ENCODE measurements at places on chromosomes 16 and 17.

DNA sequence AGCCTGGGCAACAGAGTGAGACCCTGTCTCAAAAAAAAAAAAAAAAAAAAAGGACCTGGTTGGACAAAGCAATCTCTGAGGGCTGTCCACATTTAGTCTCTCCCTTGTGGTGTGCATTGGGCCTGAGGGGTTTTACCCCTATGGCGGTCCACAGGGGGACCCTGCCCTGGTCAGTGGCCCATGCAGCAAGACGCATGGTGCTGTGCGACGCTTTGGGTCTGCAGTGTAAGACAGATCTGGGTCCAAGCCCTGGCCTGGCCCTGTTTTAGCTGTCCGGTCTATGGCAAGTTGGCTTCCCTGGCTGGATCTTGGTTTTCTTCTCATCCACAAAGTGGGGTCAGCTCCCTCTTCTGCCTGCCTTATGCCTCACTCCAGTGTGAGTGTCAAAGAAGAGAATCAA is 123.2 kb upstream of the NLRP1 start:
- no peak for DNase-seq

DNA sequence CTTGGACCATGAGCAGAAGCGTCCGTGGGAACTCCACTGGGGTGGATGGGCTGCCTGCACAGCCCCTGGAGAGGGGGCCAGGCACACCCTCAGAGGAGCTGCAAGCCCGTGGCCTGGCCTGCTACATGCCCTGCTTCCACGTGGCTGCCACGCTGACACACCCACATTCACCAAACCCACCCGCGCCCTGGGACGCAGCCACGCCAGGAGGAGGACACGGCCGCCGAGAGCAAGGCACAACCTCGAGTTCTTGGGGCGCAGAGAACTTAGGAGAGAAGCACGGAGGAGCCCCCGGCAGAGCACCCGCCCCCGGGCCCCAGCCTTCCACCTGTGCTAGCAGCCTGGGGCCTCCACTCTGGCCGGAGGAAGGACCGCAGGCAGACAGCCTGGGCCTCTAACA is 18.8 kb downstream of the CASKIN1 start:
- no peak for DNase-seq

- DNase-seq, result no peak
Observed at GRCh38 chr17:35795007-35795870, at the start of gene MMP28. MMP28 (minus strand) TSS chr17:35795641; CDS start chr17:35795377, 264 bp downstream.

DNA sequence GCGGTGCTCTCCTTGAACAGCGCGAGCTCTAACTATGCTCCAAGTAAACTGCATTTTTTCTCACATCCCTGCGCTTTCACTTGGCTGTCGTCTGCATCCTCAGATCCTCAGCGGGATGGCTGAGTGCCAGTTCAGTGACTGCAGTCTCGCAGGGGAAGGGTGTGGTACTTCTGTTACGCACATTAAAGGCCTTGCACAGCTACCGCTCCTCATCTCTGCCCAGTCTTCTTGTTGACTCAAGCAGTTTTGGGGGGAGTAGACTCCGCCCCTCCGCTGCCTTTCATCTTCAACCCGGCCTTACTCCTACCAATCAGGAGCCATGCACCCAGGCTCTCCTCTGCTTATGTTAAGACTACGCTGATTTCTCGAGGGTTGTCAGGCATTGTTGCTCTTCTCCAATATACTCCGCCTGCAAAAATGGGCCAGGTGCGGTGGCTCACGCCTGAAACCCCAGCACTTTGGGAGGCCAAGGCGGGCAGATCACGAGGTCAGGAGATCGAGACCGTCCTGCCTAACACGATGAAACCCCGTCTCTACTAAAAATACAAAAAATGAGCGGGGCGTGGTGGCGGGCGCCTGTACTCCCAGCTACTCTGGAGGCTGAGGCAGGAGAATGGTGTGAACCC is 10.0 kb downstream of the ATP5PD start:
- DNase-seq, result no peak

DNA sequence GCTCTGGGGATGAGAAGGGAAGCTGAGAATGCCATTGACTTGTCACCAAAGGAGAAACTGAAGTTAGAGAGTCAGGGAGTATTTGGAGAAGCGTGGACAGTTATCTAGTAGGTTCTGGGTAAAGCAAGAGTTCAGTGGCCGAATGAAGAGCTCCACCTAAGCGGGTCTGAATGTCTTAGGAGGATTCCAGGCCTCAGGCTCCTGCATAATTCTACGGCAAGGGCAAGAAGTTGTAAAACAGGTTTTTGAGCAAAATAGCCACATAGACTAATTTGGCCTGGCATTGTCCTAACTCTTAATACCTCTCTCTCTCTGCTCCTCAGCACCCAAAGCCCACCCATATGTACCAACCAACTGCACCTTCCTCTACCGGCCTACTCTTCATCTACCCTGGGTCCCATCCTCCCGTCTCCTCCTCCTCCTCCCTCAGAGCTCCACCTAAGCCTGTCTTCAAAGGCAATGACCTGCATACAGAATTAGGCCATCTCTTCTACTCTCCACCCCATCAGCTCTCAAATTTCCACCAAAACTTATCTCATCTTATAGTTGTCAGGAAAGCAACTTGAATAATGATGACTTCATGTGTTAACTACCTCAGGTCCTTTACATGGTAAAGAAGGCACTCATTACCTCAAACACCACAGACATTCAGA is 42.0 kb upstream of the KCNJ2 start:
- DNase-seq, result no peak

DNA sequence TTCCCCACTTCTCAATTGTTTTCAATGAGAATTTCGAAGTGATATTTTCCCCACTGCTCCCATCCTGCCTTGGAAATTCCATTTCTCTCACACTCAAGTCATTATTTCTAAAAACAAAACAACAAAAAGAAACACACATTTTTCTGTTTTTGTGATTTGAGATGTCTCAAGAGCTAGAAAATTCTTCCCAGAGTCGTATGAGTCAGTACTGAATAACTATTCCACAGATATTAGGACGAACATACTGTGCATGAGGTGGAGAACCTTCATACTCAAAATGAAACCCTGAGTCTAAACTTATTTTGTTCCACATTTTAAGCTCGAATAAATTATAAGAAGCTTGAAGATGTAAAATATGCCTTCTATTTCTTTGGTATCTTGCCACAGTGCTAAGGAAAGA is 204.6 kb downstream of the SLC39A11 start:
- DNase-seq, result no peak

GRCh38 chr17:64066716-64067115 is 46.3 kb upstream of the ICAM2 start:
- DNase-seq, result no peak

DNA sequence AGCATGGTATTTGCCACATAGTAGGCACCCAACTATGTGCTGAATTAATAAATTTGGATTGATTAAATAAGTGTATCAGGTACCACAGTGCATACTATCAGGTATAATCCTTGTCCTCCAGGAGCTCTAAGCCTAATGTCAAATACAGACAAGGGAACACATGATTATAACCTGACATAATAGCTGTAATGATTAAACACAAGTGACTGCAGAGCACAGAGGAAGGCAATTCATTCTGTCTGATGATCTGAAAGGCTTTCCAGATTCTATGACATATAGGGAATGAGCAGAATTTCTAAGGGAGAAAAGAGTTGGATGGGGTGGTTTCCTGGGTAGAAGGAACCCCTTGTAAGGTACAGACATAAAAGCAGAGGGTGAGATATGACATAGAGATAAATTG is 273.5 kb downstream of the KIF2B start:
- DNase-seq, result no peak

DNA sequence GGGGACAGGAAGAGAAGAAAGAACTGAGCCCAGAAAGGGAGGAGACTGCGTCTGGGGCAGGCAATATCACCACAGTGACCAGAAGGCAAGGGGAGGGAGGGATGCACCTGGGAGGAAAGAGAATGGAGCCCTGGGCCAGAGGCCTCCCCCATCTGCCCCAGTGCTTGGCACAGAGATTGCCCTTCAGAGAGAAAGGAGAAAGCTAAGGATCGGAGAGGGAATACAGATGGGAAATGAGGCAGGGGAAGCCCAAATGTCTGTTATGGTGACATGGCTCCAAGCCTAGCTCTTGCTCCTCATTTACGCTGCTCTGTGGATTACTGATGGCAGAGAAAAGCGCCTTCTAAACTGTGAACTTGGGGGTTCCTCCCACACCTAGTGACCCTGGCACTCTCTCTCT is 47.2 kb downstream of the PIPOX start:
- no peak for DNase-seq

DNA sequence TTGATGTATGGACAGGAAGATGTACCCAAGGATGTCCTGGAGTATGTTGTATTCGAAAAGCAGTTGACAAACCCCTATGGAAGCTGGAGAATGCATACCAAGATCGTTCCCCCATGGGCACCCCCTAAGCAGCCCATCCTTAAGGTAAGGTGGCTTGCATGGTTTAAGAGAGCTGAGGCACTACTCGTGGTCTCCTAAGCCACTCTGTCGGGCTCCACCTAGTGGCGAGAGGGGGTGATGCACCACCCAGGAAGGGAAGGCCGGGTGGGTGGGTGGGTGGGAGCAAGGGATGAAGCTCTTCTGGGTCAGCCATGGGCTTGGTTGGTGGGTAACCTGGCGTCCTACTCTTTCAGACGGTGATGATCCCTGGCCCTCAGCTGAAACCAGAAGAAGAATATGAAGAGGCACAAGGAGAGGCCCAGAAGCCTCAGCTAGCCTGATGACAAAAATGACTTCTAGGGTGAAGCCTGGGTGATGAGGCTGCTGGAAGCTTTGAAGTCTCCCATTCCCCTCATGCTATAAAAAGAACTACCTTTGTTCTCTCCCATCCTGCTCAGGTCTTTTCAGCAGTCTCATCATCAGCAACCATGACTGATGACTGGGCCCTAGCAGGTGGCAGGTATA is 21.5 kb downstream of the GPR179 start:
- peak; percentile 67 for DNase-seq

DNA sequence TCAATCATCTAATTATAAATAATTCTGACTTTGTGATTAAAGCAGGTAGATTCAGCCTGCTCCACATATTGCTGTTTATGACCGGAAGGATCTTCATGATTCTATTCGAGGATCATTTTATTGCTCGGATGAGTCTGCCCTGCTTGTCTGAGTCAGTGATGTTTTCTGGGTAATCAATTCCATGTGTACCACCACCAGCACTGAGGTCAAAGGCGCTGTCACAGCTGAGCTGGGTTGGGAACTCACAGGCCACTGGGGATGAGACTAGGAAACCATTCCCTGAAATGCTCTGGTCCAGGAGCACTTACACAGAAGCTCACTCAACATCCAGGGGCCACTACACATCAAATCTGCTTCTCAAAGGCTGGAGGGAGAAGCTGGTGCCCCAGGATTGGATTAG is 30.4 kb upstream of the ERN1 start:
- DNase-seq, result no peak

DNA sequence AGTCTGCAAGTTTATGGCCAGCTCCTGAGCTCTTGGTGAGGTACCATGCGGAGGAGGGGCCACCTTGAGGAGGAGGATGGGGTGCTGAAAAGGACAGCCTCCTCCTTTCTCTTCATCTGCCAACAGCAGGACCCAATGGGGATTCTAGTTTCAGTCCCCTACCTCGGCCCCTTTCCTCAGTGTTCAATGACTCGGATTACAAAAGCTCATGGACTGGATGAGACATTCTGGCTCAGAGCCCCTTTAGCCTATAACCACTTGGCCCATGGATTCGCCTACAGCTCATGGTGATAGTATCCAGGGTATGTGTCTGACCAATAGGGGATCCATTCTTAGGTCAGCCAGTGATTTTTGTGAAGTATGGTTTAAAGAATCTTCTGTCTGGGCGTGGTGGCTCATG is 8.5 kb upstream of the PIK3R6 start:
- DNase-seq, result no peak

DNA sequence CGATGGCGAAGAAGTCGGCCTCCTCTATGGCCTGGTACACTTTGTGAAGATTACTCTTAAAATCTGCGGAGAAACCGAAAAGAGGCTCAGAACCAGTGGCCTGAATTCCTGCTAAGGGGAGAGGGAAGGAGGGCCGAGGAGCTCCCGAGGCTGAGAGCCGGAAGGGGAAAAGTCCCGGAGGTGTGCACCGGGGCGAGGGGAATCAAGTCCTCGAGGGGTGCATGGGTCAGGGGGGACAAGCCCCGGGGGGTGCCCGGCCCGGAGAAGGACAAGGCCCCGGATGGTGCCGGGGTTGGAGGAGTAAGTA is 495 bp downstream of the PARN start:
- DNase-seq, result peak; percentile 15

- peak; percentile 92 for DNase-seq
Observed at GRCh38 chr17:72122765-72123529, 2.1 kb downstream of the SOX9 start.

DNA sequence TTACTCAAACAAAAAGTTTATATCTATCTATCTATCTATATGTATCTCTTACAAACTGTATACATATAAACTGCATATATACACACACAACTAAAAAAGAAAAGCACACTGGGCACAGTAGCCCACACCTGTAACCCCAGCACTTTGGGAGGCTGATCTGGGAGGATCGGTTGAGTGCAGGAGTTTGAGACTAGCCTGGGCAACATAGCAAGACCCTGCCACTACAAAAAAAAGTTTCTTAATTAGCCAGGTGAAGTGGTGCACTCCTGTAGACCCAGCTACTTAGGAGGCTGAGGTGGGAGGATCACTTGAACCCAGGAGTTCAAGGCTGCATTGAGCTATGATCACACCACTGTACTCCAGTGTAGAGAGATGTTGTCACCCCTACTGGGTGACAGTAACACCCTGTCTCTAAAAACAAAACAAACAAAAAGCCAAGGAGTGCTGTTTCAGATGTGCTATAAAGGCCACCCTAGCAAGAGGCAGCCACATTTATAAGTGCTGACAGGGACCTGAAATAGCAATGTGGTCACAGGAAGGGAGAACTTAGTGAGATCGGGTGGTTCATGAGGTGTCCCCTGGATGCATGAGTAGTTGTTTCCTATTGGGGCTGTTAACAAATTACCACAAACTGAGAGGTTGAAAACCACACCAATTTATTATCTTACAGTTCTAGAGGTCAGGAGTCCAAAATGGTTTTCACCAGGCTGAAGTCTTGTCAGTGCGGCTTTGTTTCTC is 4.8 kb downstream of the CD2BP2 start:
- DNase-seq, result no peak

- no peak for DNase-seq
Observed at GRCh38 chr16:12084436-12084835, 107.9 kb downstream of the SNX29 start.

DNA sequence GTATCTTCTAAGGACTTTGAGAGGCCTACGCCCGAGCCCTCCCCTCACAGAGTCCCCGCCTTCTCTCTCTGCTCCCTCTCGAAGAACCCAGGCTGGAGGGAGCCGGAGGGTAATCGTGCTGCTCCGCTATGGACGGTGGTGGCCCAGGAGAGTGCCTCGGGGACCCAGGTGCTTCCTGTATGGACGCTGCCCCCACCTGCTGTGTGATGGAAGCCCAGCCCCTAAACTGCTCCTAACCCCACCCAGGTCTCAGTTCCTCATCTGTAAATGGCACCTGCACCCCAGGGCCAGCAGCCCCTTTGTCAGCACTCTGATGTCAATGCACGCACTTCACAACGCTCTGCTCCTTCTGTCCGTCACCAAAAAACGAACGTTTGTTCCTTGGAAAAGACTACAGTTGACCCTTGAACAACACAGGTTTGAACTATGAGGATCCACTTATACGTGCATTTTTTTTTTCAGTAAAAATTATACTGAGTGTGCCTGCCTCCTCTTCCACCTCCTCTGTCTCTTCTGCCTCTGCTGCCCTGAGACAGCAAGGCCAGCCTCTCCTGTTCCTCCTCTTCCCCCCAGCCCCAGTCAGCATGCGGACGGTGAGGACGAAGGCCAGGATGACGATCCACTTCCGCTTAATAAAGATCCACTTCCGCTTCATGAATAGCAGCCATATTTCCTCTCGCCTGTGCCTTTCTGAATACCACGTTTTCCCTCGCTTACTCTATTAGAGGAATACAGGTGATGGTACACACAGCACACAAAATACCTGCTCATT is 118.3 kb downstream of the BANP start:
- DNase-seq, result no peak

Measured in HuH-7.5 (cell line).